ENCODE measurements at places on chromosomes 11 and 22.

DNA sequence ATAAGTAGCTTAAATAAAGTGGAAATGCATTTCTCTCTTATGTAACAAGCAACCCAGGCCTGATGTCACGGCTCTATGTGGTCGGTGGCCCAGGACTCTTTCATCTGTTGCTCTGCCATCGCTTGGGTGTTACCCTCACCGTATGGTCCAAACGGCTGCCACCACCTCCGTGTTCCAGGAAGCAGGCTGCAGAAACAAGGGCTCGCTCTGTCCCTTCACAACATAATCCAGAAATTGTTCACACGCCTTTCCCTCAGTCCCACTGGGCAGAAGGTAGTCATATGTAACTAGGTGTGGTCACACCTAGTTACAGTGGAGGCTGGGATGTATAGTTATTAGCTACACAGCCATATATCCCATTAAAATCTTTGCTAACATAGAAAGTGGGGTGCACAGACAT, 421.0 kb downstream of the SOX6 start:
- DNase-seq: no peak

DNA sequence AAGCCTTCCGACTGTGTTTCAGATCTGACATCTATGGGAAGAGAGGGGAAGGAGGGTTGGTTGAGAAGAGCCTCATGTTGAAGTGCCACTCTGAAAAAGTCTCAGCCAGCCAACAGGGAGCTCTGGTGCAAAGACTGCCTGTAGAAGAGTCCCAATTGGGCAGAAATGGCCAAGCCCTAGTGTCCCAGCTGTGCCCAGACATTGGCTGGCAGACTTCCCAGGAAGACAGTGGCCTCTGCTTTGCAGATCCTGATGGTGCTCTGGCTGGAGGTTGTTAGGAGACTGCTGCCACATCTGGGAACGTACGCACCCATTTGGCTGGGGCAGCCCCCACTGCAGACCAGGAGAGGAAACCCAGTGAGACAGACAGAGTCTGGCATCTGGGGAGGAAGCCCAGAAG, 3.2 kb upstream of the PLA2G3 start:
- no peak for DNase-seq

GRCh38 chr22:47020166-47020565, 257.7 kb downstream of the TBC1D22A start:
- no peak for DNase-seq

DNA sequence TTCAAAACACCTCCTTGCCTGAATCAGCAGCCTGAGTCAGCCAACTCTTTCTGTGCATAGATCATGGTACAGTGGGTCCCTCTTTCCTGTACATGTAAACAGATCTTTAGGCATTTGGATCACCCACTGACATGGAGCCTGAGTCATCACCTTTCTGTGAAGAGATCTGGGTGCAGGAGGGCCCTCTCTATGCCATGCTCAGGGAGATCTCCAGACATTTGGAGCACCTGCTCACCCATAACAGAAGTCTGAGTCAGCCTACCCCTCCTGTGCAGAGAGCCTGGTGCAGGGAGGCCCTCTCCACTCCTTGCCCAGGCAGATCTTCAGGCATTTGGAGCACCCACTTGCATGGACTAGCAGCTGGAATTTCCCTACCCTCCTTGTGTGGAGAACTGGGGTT, 56.2 kb upstream of the GLYAT start:
- DNase-seq: no peak

- no peak for DNase-seq
Measured at GRCh38 chr11:128098781-128099180, 488.6 kb downstream of the ETS1 start.

- DNase-seq: no peak
Measured at GRCh38 chr22:43704051-43704450, 108.1 kb downstream of the EFCAB6 start.

- DNase-seq: no peak
Measured at GRCh38 chr22:47030881-47031627, 268.6 kb downstream of the TBC1D22A start.

DNA sequence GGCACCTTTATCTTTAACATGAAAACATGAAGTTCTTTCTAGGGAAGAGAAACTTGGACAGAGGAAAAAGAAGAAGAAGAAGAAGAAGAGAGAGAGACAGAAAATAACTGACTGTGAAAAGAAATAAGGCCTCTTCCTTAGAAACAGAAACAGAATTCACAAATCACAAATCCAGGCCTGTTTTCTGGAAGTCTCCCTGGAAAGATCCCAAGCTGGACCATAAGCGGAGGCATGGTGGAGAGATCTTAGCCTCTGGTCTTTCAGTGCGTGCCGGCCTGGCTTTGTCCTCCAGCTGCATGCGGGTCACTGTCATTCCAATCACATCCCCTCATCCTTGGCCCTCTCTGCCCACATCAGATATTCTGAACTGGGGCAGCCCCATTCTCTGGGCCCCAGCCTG, 6.9 kb downstream of the FXYD6 start:
- no peak for DNase-seq

GRCh38 chr11:10818594-10818993, 9.9 kb upstream of the EIF4G2 start:
- DNase-seq: no peak

DNA sequence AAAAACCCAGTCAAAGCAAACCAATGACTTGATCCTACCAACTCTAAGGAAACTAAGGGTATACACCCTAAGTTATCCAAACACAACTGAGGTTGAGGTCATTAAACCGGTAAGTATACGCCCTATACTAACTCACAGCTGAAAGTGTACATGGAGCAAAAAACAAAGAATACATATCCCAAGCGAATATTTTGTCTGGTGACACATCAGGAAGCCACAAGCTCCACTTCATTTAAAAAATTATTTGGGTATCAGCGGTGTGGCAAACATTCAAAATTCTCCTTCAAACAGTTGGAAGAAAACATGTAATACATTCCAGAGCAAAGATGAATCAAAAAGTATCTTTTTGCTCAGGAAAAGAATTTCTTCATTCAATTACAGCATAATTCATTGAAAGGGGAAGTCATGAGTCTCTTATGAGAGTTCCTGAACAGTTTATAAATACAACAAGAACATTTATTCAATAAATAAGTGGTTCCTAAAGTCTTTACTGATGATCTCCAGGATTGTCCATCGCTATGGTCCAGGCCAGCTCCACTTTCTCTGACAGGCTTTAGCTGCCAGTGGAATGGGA, 4.5 kb upstream of the JAML start:
- no peak for DNase-seq

All from G401 (cell line).